ENCODE measurements at places on chromosomes 12 and 14. TPM values are rescaled to one million over a fixed set of nuclear protein-coding genes. Genes with fewer than 3 reads are reported as not detected.

- no peak for DNase-seq
- H3K27ac ChIP-seq: no peak overlapping the region
- no peaks in the 10 kb centered on the region for H3K4me1 ChIP-seq
- no peaks in the 10 kb centered on the region for H3K27me3 ChIP-seq
Measured at GRCh38 chr12:12983420-12984035, 16.5 kb downstream of the HEBP1 start.

The PCED1B gene
- 1.6 TPM for total RNA-seq

GRCh38 chr12:72888693-72889092, 616.5 kb downstream of the TRHDE start:
- H3K27ac ChIP-seq: no peak overlapping the region
- no peaks in the 10 kb centered on the region for H3K27me3 ChIP-seq
- DNase-seq: no peak
- no peak overlapping the region for H3K4me3 ChIP-seq
- no peaks in the 10 kb centered on the region for H3K36me3 ChIP-seq

The RTL1 gene
- not detected for total RNA-seq

The CHURC1 gene
- 33.2 TPM for total RNA-seq

DNA sequence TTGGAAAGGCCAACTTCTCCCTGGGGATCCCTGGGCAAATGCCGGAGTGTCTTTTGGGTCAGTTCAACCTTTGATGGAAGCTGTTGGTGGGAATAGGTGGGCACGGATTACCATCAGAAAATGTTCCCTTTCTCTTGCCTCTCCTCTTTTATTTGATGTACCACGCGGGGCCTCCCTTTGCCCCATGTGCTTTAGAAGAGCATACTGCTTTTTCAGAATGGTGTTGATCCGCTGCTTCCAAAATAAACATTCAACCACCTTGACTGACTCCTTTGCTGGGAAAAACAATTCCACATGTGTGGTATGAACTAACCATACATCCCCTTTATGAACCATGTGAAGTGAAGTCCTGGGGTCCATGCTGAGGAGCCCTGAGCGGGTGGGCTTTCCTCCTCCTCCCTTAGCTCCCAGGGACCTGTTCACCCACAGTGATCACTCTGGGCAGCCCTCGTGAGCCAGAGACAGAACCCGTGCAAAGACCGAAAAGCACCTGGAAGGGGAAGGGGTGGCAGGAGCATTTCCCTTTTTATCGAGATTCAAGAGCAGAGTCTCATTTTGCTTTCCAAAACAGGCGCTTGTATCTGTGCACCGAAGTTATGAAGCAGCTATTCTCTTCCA, 44.2 kb upstream of the PRMT8 start:
- H3K36me3 ChIP-seq: no peaks in the 10 kb centered on the region
- no peaks in the 10 kb centered on the region for H3K27me3 ChIP-seq
- no peaks in the 10 kb centered on the region for H3K4me1 ChIP-seq
- no peak for DNase-seq
- H3K4me3 ChIP-seq: no peak overlapping the region
- H3K27ac ChIP-seq: no peak overlapping the region

DNA sequence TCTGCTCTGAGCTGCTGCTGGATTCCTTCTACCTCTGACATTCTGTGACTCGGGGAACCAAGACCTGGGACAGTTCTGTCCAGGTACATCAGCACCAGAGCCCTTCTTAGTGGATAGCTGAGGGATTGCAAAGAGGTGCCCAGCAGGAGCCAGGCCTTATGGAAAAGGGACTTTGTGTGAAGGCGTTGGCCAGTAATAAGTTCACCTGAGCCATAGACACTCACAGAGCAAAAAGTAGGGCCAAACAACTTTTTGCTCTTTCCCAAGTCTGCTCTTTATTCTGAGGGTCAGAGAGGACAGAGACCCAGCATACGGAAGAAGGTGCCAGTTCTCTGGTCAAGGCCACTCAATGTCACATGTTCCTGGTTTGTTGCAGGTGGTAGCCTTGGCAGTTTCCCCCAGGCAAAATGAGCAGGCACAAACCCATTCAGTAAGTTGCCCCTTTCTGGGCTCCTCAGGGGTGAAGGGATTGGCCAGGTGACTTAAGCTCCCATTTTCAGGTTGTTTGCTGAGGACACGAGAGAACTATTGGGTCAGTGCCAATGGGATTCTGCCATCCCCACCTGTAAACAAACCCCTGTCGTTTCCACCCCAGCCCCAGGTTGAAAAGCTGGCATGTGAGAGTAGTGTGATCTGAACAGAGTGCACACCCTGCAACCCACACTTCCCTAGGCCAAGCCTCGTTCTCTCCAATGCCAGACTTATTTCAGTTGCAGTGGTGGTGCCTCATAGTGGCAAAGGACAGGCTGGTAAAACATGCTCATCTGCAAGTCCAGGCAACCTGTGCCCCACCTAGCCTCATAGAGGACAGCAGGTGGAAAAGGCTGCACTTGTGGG, 150.3 kb downstream of the SMOC1 start:
- H3K4me3 ChIP-seq: no peak overlapping the region
- DNase-seq: no peak
- H3K27ac ChIP-seq: no peak overlapping the region
- H3K4me1 ChIP-seq: no peaks in the 10 kb centered on the region
- no peaks in the 10 kb centered on the region for H3K36me3 ChIP-seq

All from pancreas (tissue), 10 donors.